ENCODE measurements at places on chromosomes 13 and 19.
A peak's percentile ranks its signal among the peaks of the same experiment; 100 is the strongest.

GRCh38 chr19:5890099-5890498 lies 13.5 kb downstream of the NDUFA11 start:
- DNase-seq: no peak

GRCh38 chr13:86892330-86892729 lies 778.8 kb upstream of the SLITRK5 start:
- DNase-seq: no peak

GRCh38 chr19:47161876-47162489 lies 31.3 kb downstream of the SAE1 start:
- peak; percentile 75 for DNase-seq

DNA sequence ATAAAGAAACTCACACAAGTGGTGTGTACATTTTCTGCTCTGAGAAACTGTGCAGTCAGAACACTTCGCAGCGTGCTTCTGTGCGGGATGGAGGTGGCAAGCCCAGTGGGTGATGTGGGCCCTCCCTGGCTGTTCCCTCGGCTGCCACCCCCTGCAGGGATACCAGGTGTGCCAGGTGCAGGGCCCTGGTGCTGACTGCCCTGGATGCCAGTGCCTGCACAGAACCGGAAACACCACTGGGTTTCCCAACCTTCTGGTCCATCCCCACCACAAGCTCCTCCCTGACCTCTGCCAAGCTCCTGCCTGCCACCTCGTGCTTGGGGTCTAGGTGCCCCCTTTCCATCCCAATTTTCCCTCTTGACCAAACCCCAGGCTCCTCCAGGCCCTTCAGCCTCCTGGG lies 81.9 kb upstream of the MCF2L start:
- DNase-seq: no peak

GRCh38 chr19:16160445-16160942 lies 12.8 kb downstream of the CIB3 start:
- DNase-seq: no peak

DNA sequence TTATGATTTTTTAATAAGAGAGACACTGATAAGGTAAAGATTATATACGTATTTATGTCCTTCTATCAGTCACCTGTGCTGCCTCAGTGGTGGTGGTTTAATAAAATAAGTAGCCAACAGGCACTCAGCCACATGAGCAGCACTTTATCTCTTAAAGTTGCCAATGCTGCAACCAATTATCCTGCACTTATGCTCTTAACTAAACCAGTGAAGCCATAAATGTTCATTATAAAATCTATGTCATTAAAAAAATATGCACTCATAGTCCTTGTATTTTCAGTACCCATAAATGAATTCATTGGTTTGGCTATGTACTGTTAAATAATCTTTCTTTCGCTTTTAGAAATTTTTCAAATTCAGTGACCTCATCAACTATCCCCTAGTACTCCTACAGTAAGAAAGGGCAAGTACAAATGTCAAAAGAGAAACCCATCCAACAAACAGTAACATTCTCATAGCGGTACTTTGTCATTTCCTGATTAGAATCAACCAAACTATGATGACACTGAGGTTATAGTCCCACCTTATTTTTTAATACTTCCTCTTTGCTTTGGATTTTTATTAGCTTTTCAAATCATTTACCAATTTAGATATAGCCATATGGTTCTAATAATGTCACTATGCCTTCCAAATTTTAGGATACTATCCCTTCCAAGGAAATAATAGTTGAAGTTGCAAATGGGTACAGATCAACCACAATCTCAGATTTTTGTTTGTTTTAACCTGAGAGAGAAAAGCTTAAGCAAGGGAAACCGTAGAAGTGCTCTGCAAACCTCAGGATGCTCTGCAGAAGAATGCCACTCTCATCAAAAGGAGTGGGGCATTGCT lies 190.9 kb downstream of the KLF12 start:
- no peak for DNase-seq

GRCh38 chr19:32405431-32406160 lies at the start of gene DPY19L3:
DPY19L3 (plus strand) TSS chr19:32405770; CDS start chr19:32408254, 2,484 bp downstream.
- peak; percentile 92 for DNase-seq

DNA sequence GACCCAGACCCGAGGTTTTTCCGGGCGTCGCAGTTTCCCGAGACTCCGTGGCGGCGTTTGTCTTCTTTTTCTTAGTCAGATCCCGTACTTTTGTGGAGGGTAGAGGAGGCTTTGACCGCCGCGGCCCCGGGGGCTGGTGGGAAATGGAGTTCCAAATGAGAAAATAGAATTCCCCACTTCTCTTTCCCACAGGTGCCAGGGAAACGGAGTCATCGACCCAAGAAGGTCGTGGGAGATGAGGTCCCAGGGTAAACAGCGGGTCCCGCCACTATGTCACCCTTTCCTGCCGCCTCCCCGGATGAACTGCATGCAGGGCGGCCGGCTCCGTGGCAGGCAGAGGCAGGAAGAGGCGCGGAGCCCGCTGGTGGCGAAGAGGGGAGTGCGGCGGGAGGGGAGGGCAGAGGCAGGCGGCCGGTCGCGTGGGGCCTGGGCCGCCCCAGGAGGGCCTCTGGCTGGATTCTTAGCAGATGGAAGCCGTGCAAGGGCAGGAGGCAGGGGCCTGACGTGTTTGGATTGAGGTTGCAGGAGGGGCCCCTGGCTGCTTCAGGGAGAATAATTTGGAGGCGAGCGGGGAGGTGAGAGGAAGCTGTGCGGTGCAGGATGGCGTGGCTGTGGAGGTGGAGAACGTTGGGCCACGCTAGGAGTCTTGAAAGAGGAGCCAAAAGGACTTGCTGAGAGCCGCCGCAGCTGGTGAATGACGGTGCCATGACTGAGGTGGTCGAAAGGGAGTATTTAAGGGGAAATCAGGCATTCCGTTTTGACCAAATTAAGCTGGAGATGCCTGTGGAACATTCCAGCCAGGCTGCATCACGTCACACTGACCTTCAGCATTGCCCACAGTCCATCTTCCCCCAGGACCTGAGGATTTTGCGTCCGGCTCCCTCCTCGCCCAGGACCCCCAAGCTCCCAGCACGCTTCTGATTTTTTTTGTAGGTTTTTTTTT lies 11.7 kb downstream of the CYTH2 start:
- DNase-seq: peak; percentile 64

DNA sequence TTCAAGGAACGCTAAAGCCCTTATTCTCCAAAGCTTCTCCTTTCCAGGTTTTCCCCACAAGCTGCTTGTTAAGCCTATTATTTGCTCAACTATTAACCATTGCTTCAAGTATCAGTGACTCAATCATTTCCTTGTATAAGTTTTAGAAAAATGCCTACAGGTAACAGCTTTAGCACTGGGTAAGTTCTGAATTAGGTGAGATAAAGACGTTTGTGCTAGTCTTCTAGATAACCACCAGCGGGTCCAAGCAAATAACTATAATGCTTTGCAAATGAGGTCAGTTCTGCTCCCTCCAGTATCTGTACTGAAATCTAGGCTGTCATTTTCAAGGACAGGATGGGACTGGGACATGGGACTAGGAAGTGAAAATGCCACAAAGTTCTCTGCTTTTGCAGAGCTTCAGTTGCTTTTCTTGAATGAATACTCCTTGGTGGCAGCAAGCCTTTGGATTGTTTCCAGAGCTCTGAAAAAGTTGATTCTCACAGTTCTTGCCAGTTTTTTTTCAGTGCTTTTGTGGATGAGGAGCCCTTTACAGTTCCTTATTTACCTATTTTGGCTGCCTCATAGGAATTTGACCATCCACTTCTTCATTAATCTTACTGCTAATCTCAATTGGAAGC lies 1487.7 kb downstream of the EFNB2 start:
- no peak for DNase-seq

GRCh38 chr19:38360351-38360750 lies 14.0 kb upstream of the PSMD8 start:
- no peak for DNase-seq

DNA sequence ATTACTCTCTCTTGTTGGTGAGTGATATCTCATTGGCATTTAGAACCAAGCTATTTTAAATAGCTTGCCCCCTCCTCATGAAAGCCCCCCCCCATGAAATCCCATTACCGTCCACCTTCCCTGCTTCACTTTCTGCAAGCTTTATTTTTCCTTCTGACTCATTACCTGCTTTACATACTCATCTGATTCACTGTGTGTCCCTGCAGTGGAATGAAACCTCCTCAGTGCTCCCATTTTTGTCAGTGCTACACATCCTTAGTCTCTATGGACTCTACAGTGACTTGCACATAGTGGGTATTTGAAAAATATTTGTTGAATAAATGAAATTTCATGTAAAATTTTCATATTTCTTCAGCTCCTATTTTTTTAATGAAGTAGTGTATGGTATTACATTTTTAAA lies 62.3 kb downstream of the DOCK9 start:
- DNase-seq: no peak

GRCh38 chr19:7901337-7901736 lies 2.3 kb upstream of the MAP2K7 start:
- DNase-seq: no peak

- DNase-seq: no peak
Observed at GRCh38 chr19:17718550-17718946, 732 bp upstream of the MAP1S start.

DNA sequence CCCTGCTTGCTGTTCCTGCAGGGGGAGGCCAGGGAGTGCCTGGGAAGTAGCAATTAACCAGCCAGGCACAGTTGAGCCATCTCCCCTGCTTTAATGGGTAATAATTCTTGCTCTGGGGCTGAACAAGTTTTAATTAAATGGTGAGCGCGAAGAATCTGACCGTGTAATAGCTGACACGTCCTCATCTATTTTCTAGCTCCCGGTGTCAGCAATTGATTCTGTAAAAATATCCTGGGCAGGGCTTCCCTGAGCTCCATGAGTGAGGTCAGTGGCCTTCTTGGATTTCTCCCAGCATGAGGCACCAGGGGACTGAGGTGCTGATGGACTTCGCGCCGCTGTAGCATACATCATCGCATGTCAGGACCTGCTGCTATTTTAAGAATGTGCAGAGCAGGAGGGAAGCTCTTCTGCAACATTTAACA lies 26.9 kb downstream of the SIPA1L3 start:
- DNase-seq: peak; percentile 59

Measured in AG10803 (cell line).